ENCODE measurements at places on chromosomes 4 and X. TPM values are rescaled to one million over a fixed set of nuclear protein-coding genes. Genes with fewer than 3 reads are reported as not detected.

Gene HTN3
- total RNA-seq = not detected

Gene CBLL2
- total RNA-seq = not detected

Gene MAGEB2
- total RNA-seq = not detected

Gene DDX53
- not detected for total RNA-seq

Gene DCLK2
- 6.2 TPM for total RNA-seq

DNA sequence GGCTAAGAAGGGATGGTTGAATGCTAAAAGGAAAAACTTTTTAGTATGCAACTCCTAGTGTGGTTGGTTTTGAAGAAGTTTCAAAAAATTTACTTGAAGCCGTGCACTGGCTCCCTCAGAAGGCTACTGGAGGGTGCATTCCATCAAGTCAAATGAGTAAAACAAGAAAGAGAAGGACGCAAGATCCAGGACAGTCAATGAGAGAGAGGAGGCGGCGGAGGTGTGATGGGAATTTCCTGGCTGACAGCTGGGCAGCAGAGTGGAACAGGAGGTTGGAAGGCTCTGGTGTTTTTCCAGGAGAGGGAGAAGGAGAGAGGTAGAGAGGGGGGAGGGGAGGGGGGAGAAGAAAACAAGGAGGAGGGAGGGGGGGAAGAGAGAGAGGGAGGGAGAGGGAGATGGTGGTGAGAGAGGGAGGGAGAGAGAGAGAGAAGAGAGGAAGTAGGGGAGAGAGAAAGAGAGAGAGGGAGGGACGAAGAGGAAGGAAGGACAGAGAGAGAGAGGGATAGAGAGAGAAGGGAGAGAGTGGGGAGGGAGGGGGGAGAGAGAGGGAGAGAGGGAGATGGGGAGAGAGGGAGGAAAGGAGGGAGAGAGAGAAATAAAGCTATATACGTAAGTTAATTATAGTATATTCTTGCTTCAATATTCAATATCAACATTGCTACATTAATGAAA lies 126.4 kb downstream of the SH3KBP1 start:
- no peak for DNase-seq

DNA sequence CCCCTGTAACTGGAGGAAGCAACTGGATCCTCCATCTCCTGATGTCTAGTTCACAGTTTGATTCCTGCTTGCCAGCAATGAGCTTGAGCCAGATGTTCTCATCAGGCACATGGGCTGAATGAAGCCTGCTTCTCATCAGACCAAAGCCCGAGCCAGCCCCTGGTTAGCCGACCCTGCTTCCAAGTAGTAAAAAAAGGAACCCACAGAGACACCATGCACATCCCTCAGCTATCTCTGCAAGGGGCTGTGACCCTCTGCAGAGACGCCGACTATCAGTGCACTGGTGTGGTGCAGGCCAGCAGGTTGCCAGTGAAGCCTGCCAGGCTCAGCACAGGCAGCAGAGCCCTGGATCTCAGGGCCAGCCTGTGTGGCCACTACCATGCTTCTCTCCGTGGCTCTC lies 2.8 kb downstream of the DCTD start:
- no peak for DNase-seq

GRCh38 chrX:46645614-46646013 lies 72.0 kb downstream of the CHST7 start:
- DNase-seq = no peak

DNA sequence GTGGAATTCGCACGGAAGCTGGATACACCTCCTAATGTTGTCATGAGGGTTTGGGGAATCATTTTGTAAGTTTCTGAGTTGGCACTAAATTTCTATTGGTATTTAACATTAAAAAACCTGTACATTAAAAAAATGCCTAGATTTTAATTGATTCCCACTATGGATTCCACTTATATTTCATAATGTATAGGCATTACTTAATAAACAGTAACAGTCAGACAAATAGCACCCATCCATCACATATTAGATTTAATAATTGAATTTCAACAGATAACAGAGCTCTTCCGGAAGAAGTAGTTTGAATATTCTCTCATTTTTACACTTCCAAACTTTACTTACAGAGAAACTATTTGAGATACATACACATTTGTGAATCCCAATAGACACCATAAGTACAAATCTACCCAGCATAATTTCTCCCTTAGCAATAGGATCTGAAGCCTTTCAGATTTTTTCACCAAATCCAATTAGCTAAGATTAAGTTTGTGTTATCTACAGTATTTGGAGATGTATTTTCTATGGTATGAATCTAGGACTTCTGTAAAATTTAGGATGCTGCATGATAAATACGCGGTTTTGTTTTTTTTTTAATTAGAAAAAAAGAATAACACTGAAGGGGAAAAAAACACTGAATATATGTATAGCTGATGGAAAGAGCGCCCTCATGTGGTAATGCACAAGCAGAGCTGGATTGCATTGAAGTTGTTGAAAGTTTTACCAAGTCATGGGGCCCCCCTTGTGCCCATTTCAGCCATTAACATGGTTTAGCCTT lies 12.2 kb upstream of the ODAM start:
- DNase-seq = peak; percentile 1

DNA sequence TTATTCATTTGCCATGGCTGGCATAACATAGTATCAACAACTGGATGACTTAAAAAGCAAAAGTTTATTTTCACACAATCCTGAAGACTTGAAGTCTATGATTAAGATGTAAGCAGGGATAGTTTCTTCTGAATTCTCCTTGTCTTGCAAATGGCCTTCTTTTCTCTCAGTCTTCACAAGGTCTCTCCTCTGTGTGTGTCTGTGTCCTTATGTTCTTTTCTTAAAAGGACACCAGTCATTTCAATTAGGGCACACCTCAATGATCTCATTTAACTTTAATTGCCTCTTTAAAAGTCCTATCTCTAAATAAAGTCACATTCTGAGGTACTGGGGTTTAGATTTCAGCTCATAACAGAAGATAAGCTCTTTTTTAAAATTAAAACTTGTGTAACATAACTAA lies 399.7 kb downstream of the PABPC4L start:
- DNase-seq = no peak

GRCh38 chr4:15918484-15919129 lies 19.9 kb downstream of the FGFBP1 start:
- DNase-seq = no peak

GRCh38 chr4:175658661-175659060 lies 153.4 kb downstream of the GPM6A start:
- no peak for DNase-seq

DNA sequence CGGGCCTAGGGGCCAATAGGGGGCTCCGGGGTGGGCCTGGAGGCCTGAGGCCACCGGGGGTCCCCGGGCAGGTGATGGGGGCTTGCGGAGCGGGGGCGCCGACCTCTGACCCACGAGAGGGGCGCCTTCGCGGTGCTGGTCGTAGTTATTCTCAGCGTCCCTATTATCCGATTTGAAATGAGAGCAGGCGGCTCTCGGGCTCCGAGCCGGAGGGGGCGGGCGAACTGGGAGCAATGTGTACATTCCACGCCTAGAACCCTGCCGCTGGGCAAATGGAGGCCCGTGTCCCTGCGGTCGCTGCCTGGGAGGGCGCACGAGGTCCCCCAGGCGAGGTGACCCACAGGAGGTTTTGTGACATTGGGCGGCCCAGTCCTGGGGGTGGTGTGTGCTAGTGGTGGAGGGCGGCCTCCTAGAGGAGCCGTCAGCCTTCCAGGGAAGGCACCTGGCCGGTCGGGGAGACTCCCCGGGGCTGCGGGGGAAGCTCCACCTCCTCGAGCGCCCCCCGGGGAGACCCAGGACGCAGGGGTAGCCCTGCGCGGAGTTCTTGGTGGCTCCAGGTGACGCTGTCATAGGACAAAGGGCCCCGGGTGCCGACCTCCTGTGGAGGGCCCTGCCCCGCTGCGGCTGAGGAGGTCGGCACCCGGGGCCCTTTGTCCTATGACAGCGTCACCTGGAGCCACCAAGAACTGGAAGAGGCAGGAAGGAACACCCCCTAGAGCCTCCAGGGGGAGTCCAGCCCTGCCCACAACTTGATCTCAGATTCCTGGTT lies 102.6 kb upstream of the PRKX start:
- DNase-seq = peak; percentile 13

DNA sequence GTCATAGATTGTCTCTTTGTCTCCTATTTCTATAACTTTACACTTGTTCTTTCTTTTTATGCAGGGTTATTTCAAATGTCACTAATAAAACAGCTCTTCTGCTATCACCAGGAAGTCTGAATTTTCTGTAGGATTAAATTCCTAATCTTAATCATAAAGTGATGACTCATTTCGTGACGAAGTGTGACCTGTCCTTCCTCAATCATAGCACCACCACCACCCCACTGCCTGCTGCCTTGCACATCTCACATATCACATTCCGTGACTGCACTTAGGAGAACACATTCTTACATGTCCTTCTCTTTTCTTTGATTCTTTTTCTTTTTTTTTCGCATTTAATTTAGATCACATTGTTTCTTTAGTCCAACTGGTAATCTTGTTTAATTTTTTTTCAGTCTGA lies 57.7 kb upstream of the UGT2B7 start:
- DNase-seq = no peak

- DNase-seq = no peak
These were observed 479.3 kb downstream of the IL1RAPL1 start for GRCh38 chrX:29066516-29066915.

GRCh38 chrX:130245441-130245840 lies 23.3 kb downstream of the ZNF280C start:
- DNase-seq = peak; percentile 85

DNA sequence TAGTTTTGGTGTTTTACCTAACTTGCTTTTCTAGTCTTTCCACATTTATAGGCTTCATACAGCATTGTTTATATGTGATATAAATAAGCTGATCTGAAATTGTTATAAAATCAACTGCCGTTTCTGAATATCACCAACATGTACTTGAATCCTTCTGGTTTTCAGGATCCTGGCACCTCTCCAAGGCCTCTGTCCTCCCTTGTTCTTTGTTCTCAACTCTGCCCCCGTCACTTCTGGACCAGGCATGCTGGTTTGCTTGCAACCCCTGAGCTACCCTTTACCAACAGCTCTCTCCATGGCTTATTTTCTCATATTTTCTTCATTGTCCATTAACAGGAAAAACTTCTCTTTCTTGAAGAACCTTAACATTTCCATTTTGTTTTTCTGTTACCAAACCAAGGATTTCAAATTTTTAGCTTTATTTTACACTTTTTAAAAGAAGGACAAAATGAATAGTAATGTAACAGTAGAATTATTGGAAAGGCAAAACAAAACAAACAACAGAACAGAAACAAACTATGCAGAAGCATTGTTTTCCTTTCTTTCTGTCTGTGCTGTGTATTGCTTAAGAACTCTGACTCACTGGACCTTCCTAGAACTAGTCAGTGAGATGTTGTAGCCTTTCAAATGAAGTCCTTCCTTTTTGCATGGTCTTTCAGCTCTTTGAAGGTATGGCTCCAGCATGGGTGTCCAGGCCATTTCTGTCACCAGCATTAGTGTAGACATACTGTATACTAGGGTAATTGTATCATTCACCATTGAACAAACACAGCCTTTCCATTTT lies 44.8 kb downstream of the BANK1 start:
- peak; percentile 48 for DNase-seq

DNA sequence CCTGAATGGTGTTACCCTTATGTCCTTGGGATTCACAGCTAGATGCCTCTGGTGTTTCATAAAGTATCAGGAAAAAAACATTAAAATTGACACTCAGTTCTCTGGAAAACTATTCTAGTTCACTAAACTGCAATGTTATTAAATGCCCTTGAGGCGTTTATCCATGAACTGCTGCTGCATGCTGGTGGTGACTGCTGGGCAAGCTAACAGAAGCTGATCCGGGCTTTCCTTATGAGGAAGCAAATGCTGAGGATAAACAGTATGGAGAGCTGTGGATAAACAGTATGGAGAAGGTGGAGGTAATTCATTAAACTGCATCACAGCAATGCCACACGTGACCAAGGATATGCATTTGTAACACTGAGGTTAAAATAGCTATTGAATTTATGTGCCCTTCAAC lies 227.0 kb downstream of the NR3C2 start:
- DNase-seq = no peak

- no peak for DNase-seq
These were observed 454.2 kb downstream of the GRIA2 start for GRCh38 chr4:157674699-157675098.

- DNase-seq = no peak
These were observed 49.8 kb upstream of the CYSLTR1 start for GRCh38 chrX:78377186-78377585.

DNA sequence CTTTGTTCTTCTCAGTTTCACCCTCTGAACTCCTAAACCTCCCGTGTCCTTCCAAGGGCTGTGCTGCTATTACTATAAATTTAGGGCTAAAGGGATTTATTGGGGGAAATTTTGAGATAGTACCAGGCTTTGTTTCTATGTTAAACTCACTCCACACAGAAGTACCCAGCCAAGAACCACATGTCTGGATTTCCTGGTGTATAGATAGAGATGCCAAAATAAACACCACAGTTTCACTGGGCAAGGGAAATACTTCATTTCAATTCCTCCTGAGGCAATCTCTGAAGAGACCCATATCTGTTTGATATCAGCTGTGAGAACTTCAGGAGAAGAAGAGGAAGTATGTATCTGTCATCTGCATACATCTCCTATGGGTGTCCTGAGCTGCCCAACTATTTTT lies 21.7 kb upstream of the CLNK start:
- DNase-seq = peak; percentile 26

Measured in astrocyte (in vitro differentiated cells and primary cell).